Astrocyte of the hippocampus (primary cell): ENCODE measurements at places on chromosomes 6 and 20.
A peak's percentile ranks its signal among the peaks of the same experiment; 100 is the strongest.

- peak; percentile 84 for DNase-seq
Observed at GRCh38 chr6:143536866-143537691, 25.6 kb upstream of the FUCA2 start.

DNA sequence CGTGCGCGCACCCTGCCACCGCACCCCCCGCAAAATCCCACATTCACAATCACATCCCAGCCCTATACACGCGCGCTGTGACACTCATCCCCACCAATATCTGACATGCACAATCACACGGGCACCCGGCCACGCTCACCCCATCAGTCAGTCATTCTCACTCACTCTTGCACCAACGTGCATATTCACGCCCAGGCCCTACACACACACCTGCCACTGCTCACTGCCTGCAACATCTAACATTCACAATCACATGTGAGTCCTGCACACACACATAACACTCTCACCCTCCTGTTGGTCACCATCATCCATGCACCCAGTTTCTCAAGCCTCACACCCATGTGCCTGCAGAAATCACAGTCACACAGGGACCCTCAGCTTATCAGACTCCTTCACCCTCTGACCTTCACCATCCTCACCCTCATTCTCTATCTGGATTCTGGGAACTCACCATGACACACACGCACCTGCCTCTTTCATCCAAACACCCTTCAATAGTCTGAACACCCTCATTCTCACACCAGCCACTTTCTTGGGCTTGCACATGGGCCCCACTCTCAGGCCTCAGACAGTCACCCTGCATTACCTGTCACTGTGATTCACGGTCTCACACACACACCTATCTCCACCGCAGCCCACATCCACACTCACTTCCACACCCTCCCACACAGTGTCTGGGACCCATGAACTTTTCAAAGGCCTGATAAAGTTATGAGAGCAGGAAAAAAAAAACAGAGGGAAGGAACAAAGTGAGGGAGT is 748 bp upstream of the ATP9A start:
- peak; percentile 19 for DNase-seq

DNA sequence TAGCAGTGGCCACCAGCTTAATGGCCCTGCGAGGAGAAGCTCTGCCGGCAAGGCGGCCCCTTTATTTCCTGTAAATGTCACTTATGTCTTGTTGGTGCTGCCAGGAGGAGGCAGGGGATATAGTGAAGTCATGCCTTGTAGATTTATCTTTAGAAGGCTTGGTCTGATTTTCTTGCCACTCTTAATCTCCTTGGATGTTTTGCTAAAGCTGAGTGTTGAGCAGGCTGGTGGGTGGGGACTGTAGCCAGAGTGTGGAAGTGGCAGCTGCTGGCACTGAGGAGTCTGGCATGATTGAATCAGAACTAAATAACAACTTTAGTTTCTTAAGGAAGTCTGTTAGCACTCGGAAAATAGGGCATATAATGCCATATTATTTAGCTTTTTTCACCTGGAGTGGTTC is 77.9 kb downstream of the PHF20 start:
- DNase-seq: no peak

DNA sequence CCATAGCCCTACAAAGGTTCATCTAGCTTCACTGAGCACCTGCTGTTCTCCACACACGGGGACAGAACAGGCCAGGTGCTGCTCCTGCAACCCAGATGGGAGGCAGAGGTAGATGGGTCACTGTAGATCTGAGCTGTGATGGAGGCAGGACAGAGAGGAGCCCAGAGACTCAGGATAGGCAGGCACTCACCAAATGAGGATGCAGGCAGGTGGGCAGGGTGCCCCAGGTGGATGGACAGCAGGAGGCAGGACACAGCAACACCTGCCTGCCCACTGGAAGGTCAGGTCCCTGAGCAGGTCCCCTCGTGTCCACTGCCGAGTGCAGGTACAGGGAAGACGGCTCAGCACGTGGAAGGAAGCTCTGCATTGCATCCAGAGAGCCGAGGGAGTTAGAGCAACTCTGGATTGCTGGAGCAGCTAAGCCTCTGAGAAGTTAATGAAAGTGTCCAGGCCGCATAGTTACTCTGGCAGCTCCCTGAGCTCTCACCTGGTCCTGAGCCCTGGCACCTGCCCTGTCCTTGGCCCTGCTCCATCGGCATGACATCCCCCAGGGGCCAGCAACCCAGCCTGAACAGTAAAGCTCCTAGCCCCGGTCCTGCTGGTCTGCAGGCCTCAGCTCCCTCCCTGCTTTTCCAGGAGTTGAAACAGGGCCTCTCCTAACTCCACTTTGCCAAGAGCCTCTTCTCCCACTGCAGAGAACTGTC is 4.9 kb upstream of the YTHDF1 start:
- no peak for DNase-seq

DNA sequence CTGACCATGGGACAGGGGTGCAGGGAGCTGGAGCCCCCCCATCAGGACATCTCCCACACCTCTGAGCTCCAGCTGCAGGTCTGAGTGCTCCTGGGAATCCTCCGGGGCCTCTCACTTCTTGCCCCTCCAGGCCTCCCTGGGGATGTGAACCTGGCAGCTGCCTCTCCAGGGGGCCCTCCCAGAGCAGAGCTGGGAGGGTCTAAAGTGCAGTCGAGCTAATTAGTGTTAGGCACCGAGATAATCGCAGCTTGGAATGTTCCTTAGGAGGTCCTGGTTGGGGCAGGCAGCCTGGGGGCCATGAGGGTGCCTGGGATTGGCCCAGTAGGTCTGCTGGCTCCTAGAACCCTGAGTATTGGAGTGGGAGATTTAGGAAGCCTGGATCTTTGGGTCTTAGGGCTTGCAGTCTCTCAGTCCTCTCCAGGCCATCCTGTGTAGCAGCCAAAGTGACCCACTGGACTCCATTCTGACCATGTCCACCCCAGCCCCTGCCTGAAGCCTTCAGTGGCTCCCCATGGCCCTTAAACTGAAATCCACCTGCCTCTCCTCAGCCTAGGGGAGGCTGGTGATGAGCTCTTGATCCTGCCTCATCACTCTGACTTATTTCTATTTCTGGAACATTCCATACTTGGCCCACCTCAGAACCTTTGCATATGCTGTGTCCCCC is 26.0 kb downstream of the CEBPB start:
- DNase-seq: no peak

- no peak for DNase-seq
Observed at GRCh38 chr6:32607263-32607987, 17.8 kb upstream of the HLA-DRB1 start.

- no peak for DNase-seq
Observed at GRCh38 chr6:126064748-126065401, 78.5 kb downstream of the TRMT11 start.
